ENCODE measurements at places on chromosomes 5 and 9.

DNA sequence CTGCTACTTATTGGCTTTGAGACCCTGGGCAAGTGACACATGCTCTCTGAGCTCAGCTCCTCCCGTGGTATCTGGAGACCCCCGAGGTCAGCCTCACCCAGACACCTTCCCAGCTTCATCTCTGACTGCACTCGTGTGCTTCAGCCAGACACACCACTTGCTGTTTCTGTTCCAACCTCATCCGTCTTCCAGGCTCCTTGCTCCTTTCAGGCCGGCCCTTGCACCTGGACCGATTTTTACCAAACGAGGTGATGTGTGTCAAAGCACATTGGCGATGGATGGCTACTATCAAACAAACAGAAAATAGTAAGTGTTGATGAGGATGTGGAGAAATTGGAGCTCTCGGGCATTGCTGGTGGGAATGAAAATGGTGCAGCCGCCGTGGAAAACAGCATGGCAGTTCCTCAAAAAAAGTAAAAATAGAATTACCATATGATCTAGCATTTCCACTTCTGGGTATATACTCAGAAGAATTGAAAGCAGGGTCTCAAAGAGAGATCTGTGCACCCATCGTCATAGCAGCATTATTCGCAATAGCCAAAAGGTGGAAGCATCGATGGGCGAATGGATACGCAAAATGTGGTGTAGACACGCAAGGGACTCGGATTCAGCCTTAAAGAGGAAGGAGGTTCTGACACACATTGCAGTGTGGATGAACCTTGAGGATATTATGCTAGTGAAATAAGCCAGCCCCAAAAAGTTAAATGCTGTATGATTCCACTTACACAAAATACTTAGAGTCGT is 96.1 kb upstream of the IER5L start:
- no peak for DNase-seq

DNA sequence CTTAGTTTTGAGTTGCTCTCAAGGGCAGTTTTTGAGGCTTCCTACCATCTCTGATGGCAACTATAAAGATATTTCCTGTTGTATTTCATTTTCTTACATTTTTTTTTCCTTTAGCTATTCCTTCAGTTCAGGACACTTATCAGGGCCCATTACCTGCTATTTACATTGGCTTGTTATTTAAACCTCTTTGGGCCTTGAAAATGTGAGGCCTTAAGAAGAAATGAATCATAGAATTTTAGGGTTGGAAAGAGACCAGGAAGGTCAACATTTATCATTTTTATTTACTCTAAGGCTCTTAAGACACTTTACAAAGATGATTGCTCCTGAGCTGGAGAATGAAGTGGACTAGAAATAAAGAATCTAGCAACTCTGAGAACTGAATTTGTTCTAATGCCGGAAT is 335.2 kb downstream of the DTWD2 start:
- no peak for DNase-seq

- peak; percentile 58 for DNase-seq
Observed at GRCh38 chr5:4480528-4481349, 659.4 kb upstream of the ADAMTS16 start.

GRCh38 chr9:117368684-117369230 is 46.1 kb downstream of the ASTN2 start:
- DNase-seq: no peak
